Immature natural killer cell (primary cell): ENCODE measurements at places on chromosomes 5 and 9. TPM values are rescaled to one million over a fixed set of nuclear protein-coding genes. Genes with fewer than 3 reads are reported as not detected.

GRCh38 chr9:122053567-122054350 lies 39.3 kb downstream of the TTLL11 start:
- no peak for DNase-seq

GRCh38 chr5:31854181-31855133 lies 215.5 kb downstream of the PDZD2 start:
- DNase-seq, result no peak

DNA sequence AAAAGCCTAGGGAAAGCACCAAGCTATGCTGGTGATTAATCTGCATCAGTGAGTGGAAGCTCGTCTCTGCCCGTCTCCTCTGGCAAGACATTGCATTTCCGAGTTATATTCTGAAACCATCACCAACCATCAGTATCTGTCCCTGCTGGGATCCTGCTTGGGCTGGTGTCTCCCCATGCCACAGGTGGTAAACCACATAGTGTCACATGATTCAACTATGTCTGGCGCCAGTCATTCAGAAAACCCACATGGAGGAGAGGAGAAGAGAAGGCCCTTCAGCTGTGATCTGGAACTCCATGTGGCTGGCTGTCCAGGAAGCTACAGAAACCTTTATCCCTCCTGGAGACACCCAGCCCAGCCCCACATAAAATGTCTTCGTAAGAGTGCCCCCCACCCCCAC lies 4.8 kb downstream of the IL9 start:
- DNase-seq, result no peak

DNA sequence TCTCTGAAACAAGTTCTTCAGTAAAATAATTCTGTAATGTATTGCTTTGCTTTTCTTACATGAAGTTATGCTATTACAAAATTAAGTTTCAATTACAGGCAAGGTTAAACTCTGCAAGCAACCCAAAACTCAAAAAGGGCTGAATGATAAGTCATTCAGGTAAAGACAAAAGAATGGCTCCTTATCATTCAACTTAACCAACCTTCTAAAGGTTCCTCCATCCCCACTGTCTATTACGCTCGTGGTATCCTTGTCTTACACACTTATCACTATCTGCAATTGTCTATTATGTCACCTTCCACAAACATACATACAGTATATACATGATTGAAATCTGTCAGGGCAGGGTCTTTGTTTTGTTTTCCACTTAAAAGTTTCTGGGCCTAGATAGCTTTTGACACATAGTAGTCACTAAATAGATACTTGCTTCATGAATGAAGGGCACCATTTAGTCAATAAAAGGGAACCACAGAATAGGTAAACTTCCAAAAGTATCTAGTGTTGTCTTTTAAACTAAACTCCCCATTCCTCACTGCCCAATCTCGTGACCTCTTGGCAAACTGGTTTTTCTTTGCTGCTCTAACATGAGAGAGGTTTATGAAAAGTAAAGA lies 6.9 kb downstream of the RPL37 start:
- no peak for DNase-seq

- no peak for DNase-seq
These were observed 28.1 kb downstream of the ZNF608 start for GRCh38 chr5:124718380-124718789.

GRCh38 chr5:158752656-158752973 lies 347.1 kb downstream of the EBF1 start:
- no peak for DNase-seq

The PCDHB3 gene
- polyA plus RNA-seq, result not detected

DNA sequence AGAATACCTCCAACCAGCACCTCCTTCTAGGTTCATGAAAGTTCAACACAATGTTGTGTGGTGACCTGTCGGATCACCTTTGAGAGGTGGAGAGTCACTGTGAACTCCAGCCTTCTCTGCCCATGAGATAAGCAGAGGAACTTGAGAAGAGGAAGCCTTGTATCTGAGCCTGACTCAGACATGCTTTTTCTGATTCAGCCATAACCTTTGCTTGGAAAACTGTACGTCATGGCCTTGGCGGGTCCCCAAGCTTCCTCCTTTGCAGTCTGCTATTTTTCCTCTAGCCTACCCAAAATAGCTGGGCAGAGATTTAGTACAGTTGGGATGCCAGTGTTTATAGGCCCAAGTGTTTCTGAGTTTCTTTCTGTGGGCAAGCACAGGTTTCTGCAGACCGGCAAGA lies 274.7 kb downstream of the CETN3 start:
- DNase-seq, result no peak

GRCh38 chr9:38043931-38044623 lies 24.9 kb downstream of the SHB start:
- no peak for DNase-seq

- DNase-seq, result no peak
These were observed 153.3 kb downstream of the ESM1 start for GRCh38 chr5:54832045-54832444.

The TMOD1 gene
- 4.8 TPM for polyA plus RNA-seq

The FSTL4 gene
- not detected for polyA plus RNA-seq

DNA sequence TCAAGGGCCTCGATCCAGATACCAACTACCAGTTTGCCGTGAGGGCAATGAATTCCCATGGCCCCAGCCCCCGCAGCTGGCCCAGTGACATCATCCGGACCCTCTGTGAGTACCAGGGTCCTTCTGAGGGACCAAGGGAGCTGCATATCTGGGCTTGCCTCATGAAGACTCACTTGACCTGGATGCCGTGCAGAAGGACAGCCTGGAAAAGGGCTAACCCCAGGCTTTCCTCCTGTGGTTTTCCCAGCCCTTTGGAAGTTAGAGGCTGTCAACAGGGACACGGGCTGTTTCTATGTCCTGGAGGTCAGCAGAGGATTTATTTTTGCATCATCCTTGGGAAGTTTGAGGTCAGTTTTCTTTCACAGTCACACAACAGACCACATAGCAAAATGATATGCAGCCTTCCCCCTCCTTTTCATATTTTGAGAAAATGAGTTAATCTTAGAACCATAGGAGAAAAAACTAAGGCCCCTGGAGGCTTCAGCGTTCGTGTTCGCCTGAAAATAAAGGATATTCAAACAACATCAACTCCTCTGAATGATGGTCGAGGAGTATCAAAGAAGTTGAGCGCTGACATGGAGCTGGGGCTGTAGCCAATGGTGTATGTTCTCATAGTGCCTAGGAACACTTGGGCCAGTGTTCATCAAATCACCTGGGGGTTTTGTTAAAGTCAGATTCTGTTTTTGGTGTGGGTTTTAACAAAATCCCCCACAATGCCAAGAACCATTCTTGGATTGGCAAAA lies 112.2 kb downstream of the EGFLAM start:
- no peak for DNase-seq

The NSG2 gene
- not detected for polyA plus RNA-seq
